Fibroblast of skin of right quadriceps (primary cell): ENCODE measurements at places on chromosomes 7 and 10.

GRCh38 chr10:118264252-118264651 lies 77.9 kb downstream of the FAM204A start:
- no peak for DNase-seq

- DNase-seq, result no peak
Observed at GRCh38 chr10:9800011-9800410, 1217.7 kb upstream of the CELF2 start.

DNA sequence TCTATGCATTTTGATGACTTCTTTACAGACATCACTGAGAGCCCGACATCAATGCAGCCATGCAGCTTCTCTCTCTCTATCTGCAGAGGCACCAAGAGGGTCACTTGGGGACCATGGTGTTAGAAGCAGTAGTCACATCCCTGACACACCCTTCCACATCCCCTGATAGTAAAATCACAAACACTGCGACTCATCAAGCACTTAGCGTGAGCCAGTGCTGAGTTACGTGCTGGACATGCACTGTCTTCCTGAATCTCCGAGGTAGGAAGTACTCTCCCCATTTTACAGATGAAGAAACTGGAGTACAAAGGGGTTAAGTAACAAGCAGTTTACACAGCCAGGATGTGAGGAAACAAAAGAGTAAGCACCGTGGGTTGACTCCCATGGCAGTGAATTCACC lies 109.2 kb downstream of the OSBPL3 start:
- DNase-seq, result no peak

GRCh38 chr10:65571011-65571570 lies 1354.7 kb upstream of the LRRTM3 start:
- peak; percentile 10 for DNase-seq

DNA sequence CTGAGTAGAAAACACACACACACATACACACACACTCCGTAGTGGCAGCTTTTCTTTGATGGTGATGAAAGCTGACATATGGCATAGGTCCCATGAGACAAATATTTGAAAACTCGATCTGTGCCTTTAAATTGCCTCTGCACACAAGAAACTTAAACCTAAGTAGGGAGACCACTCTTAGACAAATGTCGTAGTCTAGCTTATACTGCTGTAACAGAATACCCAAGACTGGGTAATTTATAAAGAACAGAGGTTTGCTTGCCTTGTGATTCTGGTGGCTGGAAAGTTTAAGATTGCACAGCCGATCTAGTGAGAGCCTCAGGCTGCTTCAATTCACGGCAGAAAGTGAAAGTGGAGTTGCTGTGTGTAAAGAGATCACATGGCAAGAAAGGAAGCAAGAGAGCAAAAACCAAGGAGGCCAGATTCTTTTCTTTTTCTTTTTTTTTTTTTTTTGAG lies 489.4 kb upstream of the SORCS1 start:
- peak; percentile 23 for DNase-seq

DNA sequence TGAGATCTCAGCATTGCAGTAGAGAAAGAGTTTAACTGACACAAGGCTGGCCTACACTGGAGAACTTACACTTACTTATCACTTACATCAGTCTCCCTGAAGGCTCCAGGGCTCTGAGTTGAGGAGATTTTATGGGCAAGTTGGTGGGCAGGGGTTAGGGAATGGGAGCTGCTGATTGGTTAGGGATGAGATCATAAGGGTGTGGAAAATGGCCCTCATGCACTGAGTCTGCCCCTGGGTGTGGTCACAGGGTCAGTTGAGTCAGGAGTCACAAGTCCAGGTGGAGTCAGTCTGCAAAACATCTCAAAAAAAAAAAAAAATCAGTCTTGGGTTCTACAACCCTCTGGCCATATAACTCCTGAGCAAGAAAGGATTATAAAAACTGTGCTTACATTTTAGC lies 60.5 kb downstream of the PPP1R17 start:
- DNase-seq, result no peak

DNA sequence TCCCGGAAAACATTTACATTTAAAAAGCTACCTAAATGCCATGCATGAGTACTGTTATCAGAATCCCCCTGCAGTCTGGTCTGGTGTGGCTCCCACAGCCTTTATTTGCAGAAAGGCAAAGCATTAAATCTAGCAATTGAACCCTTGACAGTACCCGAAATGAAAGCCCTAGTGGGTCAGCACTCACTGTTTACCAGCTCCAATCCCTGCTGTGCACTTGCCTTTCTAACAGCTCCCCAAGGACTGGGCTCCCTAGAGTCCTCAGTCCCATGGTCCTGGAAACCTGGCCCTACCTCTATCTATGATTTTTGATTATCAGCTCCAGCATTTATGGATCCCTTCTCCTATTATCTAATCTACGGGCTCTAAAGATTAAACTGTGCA lies 1.9 kb upstream of the MACC1 start:
- DNase-seq, result no peak

DNA sequence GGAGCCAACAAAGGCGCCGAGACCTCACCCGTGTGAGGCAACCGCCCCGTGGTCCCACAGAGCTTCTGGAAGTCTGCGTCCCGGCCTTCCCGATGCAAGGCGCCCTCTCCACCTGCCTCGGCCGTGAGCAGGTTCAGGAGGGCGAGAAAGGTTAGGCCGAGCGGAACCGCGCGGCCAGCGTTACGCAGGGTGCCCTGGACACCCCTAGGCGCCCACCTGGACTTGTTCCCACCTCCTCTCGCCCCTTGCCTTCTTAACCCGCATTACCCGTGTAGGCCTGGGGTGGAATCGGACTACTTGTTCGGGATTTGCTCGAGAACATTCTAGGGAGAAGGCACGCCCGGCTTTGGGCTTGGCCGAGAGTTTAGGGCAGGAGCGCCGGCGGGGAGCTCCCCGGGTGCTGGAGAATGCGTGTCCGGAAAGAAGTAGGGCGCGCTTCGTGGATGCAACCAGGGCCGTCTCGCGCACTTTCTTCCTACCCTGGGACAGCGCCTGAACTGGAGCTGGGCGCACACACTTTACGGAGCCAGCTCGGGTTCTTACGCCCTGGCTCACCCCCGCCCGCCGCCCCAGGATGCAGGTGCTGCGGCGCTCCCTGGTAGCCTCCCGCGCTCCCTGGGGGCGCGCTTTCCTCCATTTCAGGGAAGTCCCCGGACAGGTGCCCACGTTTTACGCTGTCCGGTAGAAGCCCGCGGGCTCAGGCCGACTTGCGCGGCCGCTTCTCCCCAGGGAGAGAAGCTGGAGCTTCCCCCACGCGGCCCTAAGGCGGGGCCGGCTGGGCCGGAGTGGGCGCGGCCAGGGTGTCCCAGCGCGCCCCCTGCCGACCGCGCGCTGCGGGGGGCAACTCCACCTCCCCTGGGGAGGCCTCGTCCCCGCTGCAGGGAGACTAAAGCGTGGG lies 74.5 kb downstream of the INSIG1 start:
- DNase-seq, result no peak

DNA sequence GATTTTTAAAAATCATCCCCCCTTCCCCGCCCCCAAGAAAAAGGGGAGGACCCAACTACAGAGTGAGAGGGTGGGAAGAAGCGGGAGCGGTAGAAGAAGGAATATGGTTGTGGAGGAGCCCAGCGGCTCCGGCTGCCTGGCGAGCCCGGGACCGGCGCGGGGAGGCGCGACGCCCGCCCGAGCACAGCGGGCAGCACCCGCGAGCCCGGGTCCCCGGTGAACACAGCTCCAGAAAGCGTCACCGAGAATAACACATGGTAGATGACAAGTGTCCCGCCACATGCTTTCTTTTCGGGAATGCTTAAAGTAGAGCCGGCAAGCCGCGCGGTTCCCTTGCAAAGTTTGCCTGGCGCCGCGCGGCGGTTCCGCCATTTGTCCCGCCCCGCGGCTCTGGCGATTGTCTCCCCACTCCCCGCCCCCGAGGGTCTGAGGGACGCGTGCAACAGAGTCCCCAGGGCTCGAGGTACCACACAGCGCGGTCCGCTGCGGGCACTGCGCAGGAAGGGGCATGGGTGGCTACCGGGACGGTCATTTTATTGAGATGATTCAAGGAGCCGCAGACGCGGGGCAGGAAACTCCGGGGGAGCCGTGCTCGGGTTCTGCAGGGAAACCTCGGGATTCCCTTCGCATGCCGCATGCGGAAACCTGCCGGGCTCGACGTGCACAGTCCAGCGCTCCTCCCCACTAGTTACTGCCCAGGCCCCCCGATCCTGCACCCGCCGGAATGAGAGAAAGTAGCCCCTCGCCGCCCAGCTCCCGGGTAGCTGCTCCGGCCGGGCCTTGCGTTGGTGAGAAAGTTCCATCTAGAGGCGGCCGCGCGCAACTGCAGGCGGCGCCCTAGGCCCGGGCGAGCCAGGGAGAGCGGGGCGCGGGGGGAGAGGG lies 781 bp upstream of the GRM8 start:
- DNase-seq, result peak; percentile 46

GRCh38 chr10:28343252-28343651 lies 40.4 kb upstream of the MPP7 start:
- DNase-seq, result no peak

GRCh38 chr7:130349911-130350782 lies 5.5 kb downstream of the CPA5 start:
- peak; percentile 79 for DNase-seq

DNA sequence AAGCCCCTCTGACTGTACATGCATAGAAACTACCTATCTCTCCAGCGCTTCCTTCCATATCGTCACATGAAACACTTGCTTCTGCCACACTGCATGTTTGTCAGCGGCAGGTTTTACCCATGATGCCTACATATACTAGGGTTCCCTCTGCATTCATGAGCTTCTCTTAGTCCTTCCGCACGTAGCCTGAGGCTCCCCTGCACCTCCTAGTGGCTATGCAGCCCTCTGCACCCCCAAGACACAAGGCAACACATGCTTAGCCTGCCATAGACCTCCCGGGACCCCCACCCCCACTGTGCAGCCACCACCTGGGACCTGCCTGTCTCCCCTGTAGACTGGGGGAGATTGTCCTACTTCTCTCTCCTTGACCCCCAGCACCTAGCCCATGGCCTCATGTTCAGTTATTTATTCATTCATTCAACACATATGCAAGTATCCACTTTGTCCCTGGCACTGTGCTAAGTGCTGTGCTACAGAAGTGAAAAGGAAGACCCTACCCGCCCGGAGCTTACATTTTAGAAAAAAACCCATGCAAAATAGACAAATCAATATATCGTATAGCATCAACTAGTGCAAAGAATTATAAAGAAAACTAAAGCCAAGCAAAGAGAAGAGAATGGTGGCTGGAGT lies 23.5 kb downstream of the TMEM273 start:
- DNase-seq, result peak; percentile 37

- peak; percentile 28 for DNase-seq
Observed at GRCh38 chr10:128137877-128138276, 11.7 kb upstream of the MKI67 start.

GRCh38 chr7:107948645-107949442 lies 54.1 kb downstream of the LAMB1 start:
- DNase-seq, result peak; percentile 87

DNA sequence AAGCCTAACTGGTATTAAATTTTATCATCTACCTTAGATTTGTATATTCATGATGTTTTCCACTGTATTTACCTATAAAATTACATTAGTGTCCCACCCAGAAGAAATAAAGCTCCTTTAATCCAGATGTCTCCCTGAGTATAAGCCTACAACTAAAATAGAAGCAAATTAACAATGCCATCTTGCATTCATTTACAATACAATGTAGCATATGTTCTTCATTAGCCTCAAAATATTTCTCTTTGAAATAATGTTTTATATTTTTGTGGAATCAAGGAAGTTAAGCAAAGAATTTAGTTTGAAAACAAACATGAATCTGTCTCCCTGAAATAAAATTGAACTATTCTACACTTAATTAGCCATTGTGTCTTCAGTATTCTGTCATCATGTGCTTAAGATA lies 112.3 kb downstream of the CACNA2D1 start:
- peak; percentile 16 for DNase-seq
